ENCODE measurements at places on chromosomes 11 and 22. TPM values are rescaled to one million over a fixed set of nuclear protein-coding genes. Genes with fewer than 3 reads are reported as not detected.

- peak; percentile 3 for DNase-seq
Observed at GRCh38 chr11:115616971-115617370, 112.8 kb upstream of the CADM1 start.

DNA sequence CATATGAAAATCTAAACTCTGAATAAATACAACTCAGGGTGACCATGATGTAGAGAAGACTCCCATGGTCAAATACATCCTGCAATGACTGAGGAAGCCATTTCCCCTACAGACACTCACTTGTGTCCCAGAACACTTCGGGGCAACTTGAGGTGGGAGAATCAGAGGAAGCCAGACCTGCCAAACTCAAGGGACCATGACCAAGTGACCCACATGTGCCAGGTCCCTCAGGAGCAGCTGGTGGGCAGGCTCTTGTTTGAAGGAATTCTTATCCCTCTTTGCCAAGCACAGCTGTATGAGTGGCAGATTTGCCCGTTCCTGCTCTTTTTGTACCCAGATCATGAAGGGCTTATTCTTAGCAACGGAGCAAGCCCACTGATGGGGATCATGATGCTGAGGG lies 17.8 kb downstream of the SPATA19 start:
- no peak for DNase-seq

DNA sequence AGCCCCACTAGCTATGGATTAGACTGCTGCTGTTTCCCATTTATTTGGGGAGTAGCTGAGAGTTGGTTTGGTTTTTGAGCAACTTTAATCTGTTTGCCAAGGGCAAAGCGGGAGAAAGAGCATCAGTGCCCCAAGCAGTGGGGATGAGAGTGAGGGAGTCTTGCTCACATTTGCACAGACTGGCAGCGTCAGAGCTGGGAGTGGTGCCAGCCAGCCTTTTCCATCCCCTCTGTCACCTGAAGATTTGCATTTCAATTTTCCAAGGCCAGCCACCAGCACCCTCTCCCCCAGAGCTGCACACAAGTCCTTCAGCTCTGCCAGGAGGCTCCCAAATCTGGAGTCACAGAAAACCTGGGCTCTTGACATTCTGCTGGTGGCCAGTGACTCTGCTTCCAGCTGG lies 21.0 kb upstream of the UVRAG start:
- DNase-seq, result no peak

DNA sequence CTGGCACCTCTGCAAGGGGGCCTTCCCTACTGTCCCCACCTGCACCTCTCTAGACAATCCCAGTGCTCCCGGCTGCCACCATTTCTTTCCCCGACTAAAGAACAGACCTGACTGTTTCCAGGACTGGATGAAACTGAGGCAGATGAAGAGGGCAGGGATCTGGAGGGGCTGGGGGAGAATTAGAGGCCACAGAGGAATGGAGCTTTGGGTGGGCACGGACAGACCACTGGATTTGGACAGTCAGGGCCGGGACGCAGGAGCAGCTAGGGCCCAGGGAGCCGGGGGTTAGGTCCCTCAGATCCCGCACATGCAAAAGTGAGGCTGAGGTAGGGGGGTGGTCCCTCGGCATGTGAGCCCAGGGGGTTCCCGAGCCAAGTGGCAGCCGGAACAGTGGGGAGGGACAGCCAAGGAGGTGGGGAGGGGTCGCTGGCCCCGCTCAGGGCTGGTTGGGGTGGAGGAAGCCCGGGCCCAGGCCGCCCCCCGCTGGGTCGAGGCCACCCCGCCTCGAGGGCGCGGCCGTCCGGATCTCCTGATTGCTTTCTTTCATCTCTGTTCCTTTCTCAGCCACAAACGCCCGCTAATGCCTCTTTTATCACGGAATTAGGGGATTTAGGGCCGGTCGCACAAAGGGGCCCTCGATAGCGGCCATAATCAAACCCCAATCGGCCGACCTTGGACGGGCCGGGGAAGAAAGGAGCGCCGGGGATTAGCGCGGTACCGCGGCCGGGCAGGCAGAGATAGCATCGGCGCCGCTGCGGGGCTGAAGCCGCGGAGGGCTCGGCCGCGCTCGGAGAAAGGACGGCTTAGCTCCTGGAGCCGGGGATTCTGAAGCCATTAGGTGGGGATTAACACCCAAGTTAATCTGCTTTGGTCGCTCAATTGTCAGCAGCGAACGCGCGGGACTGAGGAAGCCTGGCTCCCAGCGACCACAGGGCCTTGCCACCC lies 9.3 kb downstream of the SLC25A1 start:
- no peak for DNase-seq

- DNase-seq, result no peak
Observed at GRCh38 chr22:35418731-35419130, 18.8 kb downstream of the MCM5 start.

- no peak for DNase-seq
Observed at GRCh38 chr11:69423611-69424385, 57.7 kb upstream of the LINC01488 start.

DNA sequence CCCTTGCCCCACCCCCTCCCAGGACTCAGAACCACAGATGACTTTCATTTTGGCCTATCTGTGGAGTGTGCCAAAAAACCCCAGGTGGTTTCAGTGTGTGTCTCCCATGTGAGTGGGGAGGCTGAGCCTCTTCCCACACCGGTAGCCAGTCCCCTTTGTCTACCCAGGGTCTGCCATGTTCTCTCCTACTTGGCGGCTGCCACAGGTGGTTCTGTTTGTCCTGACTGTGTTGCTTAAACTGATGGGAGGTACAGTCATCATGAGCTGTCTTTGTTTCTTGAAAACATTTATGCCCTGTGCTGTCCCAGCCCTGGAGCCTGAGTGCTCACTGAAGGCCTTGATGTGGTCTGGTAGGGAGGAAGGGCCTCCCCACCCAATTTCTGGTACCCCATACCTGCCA lies 39.7 kb upstream of the SUSD2 start:
- DNase-seq, result no peak

DNA sequence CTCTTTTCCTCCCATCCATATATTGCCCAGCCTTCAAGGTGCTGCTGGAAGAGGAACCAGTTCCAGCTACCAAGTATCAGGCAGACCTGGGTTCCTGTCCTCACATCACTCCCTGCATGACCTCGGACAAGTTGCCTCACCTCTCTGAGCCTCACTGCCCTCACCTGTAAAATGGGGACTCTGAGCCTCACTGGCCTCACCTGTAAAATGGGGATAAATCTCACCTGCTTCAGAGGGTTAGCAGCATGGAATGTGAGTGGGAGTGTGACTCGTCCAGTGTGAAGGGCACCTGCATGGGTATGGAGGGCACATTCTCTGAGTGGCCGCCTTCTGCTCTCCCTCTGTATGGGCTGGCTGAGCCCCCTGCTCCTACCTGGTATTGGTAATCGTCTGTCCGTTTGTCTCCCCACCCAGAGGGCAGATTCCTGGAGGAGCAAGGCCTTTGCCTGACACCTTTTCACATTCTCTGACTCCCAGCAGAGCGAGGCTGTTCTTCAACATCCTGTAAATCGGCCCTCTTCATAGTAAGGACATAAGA lies 3.7 kb downstream of the GRIK4 start:
- no peak for DNase-seq

DNA sequence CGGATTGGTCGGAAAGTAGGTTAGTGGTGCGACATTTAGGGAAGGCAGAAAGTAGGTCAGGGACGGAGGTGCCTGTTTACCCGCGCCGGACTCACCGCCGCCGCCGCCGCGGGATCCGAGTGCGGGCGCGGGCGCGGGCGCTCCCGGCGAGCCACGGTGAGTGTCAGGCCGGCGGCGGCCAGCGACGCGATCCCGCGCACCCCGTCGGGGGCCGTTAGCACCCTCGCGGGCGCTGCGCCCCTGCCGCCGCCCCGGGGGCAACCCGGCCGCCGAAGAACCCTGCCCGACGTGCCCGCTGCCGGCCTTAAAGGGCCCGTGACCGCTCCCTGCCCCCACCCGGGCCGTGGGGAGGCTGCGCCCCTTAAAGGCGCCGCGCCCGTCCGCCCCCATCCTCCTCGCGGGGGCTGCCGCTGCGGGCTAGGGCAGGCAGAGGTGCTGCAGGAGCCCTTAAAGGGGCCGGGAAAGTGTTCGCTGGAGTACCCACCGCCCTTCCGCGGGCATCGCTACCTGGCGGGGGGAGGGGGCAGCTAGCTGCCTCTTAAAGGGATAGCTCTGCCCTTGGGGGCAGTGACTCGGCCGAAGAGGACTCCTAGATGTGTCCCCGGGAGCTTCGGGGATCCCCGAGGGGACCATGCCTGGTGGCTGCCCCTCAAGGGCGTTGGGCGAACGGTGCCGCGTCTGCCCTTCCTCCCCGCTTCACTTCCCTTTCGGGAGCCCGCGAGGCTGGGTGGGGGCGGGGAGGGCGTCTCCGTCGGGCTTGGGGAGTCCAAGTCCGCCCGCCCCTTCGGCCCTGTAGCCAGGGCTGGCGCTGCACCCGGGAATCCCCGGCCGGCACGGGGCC lies at the start of gene BMAL1:
Gene BMAL1 (plus strand): TSS at position 23 of the 841 bp plus-strand sequence. CDS start 76,519 bp downstream, outside the sequence.
- peak; percentile 82 for DNase-seq

DNA sequence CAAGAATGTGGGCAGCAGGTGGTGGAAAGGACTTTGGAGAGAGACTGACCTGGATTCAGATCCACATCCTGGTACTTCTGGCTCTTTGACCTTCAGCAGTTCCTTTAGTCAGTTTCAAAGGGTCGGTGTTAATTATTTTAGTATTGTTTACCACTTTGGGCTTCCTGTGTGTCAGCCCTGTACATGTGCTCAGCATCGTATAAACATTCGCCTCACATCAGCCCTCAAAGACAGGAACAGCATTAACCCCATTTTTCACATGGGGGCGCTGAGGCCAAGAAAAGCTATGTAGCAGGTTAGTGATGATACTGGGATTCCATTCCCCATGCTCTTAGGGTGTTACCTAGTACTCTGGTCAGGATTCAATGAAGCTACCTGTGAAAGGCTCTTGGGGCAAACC lies 72.1 kb upstream of the YWHAH start:
- DNase-seq, result no peak

GRCh38 chr11:3090096-3090901 lies 33.1 kb upstream of the CARS1 start:
- no peak for DNase-seq

MOGAT2 gene
- total RNA-seq, result 86.4 TPM

STX5 gene
- 38.7 TPM for total RNA-seq

TOM1 gene
- 74.7 TPM for total RNA-seq
